Myocyte (in vitro differentiated cells): ENCODE measurements at places on chromosomes 7 and 10. TPM values are rescaled to one million over a fixed set of nuclear protein-coding genes. Genes with fewer than 3 reads are reported as not detected.
A peak's percentile ranks its signal among the peaks of the same experiment; 100 is the strongest.

Gene FBXO24
- 0.21 and 1.2 TPM in 2 replicates for total RNA-seq

GRCh38 chr10:117544004-117544701, 1.6 kb downstream of the EMX2 start:
- DNase-seq, result peak; percentile 17

- DNase-seq, result no peak
Observed at GRCh38 chr10:49167425-49168170, 20.6 kb downstream of the TMEM273 start.

DNA sequence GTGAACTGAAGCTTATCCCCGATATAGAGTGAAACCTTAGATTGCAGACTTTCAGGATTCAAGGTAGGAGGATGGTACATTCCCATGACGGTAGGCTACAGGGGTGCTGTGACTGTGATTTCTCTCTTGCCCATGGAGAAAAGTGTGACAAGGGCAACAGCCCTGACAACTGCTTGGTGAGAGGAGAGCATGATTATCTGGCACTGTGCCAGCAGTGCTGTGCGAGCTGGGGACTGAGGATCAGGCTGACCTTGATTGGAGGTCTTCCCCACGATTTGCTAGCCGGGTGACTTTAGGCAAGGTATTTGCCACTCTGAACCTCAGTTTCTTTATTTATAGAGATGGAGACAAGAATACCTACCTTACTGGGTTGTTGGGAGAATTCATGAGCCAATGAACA, 229.5 kb downstream of the PTEN start:
- DNase-seq, result peak; percentile 28

DNA sequence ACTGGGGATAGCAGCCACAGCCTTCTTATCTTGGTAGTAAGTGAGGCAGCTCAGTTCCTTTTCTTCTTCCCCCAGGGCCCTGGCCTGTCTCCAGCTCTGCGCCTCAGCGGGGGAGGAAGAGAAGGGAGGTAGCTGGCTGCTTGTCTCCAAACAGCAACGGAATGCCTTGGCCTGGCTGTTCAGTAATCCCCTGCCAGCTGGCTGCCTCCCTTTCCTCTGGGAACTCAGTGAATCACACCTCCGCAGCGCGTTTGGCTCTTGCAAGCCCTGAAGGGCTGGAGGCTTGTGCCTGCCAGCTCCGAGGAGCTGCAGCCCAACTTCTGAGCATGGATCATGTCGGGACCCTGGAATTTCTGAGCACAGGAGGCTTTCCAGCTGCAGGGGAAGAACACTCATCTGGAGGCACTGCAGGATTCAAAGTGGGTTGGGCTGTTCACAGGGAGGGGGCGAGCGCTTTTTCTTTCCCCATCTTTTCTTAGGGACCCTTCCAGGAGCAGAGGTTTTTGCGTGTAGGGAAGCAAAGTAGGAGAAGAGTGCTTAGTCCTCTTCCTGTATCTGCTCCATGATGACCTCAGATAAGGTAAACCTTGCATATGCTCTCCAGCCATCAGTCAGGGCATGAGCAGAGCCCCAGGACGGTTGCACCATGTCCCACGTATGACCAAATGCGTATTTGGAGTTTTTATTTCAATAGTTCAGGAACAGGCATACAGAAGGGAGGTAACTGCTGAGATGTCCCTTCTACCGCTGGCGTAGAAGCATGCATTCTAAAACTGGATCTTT, 253.2 kb upstream of the INHBA start:
- DNase-seq, result peak; percentile 99

- no peak for DNase-seq
Observed at GRCh38 chr10:133445751-133446708, 7.7 kb upstream of the SCART1 start.

DNA sequence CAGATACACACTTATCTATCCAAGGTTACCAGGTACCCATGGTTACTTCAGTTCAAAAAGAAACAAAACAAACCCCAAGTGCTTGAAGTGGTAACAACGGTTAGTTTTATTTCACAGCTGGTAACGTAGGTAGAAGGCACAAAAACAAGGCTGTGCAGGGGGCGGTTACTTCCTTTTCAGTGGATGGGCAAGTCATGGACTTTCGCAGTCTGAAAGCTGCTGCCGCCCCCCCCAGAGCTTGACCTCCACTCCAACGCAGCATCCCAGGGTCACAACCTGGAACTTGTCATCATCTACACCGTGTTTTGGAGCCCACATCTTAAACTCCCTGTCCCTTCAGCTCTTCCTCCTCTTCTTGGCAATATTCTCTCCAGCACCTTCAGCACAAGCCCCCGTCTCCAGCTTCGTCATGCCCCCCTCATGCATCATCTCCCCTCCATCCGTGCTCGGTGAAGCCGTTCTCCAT, 181.2 kb upstream of the ITGB1 start:
- no peak for DNase-seq
